Umbilical cord (tissue), 2 donors: ENCODE measurements at places on chromosomes 1 and 21. TPM values are rescaled to one million over a fixed set of nuclear protein-coding genes. Genes with fewer than 3 reads are reported as not detected.
A peak's percentile ranks its signal among the peaks of the same experiment; 100 is the strongest.

The ADGRL2 gene
- total RNA-seq, result 21.4 TPM

The OR10J1 gene
- total RNA-seq, result 6.7 TPM

The RORC gene
- 7.0 TPM for total RNA-seq

GRCh38 chr1:180933141-180933540, 20.4 kb downstream of the KIAA1614 start:
- no peak for DNase-seq

DNA sequence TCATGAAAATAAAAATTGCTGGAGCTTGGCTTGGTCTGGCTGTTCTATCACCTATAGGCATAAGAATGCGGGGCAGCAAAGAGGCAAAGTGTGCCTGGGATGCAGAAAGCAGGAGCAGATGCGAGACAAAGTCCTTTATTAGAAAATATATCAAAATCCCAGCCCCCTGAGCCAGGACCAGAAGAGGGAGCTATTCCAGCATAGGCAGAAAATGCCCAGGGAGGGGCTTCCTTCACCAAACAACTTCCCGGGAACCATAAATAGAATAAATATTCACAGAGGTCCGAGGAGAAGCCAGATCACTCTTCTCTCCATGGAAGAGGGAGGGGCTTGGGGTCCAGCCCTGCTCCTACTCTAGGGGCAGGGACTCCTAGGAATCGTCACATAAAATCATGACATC, 5.0 kb downstream of the PPOX start:
- no peak for DNase-seq

DNA sequence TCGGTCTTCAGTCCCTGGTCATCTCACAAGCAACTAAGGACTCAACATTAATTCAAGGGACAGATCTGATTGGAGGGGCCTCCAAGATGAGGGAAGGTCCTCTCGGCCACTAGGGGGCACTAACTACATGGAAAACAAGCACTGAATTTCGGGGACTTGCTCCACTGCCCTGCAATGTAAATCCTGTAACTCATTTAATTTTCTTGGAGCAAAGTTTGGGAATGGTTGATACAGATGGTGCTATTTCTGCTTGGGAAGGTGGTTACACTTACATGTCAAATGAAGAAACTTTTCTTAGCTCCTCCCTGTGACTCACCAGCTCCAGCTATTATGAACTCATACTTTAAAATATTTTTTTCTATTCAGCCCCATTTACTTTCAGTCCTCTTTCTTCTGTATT, 97.4 kb upstream of the KCNJ15 start:
- DNase-seq, result peak; percentile 67

DNA sequence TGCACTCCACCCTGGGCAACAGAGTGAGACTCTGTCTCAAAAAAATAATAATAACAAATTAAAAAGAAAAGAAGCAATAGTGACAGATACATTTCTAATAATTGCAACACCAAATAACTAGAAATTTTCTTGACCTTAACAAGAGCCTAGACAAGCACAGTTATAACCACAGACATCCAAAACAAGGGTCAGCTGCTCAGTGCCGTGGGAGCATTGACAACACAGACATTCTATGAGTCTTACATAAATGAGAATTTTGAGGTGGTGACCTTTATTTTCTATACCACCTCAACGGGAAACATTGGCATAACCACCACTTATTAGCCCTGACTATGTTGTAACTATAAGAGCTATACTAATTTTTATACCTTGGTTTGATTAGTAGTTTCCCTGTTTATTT, 156.1 kb downstream of the NR5A2 start:
- DNase-seq, result no peak

DNA sequence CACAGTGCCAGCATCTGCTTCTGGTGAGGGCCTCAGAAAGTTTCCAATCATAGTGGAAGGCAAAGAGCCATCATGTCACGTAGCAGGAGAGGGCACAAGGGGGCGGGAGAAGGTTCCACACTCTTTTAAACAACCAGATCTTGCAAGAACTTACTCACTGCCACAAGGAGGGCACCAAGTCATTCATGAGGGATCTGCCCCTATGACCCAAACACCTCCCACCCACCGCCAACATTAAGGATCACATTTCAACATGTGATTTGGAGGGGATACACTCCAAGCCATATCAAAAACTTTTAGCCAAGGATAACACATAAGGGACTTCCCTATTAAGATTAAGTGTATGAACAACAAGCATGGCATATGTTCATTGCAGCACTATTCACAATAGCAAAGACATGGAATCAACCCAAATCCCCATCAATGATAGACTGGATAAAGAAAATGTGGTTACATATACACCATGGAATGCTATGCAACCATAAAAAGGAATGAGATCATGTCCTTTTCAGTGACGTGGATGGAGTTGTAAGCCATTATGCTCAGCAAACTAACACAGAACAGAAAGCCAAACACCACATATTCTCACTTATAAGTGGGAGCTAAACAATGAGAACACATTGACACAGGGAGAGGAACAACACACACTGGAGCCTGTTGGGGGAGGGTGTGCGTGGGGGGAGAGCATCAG, 19.9 kb upstream of the SLC35F3 start:
- DNase-seq, result no peak

DNA sequence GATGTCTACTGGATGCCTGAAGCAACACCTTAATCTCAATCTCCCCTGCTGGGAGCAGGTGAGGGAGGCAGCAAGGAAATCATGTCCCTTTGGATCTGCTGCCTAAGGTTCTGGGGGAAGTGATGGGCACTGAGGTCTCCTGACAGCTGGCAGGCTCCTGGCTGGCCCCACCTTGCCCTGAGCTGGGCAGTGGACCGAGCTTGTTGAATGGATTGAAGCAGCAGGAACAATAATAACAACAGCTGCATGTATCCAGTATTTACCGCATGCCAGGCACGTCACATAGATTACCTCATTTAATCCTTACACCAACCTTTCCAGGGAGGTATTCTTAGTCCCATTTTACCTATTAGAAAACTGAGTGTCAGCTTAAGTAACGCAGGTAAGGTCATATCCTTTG, 133.9 kb downstream of the PLXNA2 start:
- DNase-seq, result no peak

GRCh38 chr1:110634455-110635311, 28.5 kb upstream of the KCNA2 start:
- DNase-seq, result peak; percentile 32

GRCh38 chr1:51654000-51654399, 37.1 kb downstream of the OSBPL9 start:
- no peak for DNase-seq

GRCh38 chr1:56533197-56533596, 46.2 kb downstream of the PLPP3 start:
- DNase-seq, result no peak
